ENCODE measurements at places on chromosomes 6 and 20.

DNA sequence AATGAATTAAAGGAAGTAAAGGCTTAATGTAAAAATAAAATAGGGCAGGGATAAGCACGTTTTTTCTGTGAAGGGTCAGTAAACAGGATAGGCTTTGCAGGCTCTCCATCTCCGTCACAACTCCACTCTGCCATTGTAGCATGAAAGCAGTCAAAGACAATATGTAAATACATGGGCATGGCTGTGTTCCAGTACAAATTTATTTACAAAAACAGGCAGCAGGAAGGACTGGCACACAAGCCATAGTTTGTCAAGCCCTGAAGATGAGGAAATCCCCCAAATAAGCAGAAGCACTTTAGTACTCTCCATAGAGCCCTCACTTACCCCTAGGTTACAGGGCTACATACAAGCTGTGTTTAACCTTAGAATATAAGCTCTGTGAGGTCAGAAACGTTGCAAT lies 8.9 kb upstream of the FBXO9 start:
- no peak for DNase-seq

- no peak for DNase-seq
Observed at GRCh38 chr6:150710236-150710635, 110.6 kb downstream of the PLEKHG1 start.

GRCh38 chr6:153167061-153167891 lies 36.2 kb upstream of the RGS17 start:
- no peak for DNase-seq

DNA sequence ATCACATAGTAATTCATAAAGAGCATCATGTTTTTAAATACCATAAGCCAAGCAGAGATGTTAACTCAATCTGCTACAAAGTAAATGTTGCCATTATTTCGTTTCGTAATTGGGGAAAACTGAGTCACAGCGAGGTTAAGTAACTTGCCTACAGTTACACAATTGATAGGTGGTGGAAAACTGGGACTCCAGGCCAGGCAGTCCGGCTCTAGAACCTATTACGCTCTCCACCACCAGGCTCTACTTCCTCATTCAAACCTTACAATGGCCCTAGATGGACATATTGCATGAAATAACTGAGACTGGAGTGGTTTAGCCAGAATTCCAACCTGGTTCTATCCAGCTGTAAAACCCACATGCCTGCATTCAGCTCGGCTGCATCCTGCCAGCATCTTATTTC lies 58.2 kb downstream of the LINC00237 start:
- no peak for DNase-seq

DNA sequence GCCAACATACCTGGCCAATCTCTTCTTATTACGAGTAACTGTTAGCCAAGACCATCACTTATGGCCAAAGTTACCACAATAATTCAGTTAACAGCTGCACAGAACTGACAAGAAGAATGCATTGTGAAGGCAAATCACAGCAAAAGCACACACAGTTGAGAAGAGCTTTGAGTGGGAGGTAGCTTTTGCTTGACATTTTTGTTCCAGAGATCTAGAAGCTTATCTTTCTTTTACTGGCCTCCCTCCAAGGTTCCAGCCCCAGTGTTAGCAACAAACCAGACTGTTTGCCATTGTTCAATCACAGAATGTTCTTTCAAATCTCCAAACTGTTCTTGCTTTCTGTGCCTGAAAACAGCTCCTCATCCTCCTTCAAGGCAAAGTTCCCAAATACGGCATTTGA lies 35.9 kb upstream of the IRAK1BP1 start:
- DNase-seq = no peak

DNA sequence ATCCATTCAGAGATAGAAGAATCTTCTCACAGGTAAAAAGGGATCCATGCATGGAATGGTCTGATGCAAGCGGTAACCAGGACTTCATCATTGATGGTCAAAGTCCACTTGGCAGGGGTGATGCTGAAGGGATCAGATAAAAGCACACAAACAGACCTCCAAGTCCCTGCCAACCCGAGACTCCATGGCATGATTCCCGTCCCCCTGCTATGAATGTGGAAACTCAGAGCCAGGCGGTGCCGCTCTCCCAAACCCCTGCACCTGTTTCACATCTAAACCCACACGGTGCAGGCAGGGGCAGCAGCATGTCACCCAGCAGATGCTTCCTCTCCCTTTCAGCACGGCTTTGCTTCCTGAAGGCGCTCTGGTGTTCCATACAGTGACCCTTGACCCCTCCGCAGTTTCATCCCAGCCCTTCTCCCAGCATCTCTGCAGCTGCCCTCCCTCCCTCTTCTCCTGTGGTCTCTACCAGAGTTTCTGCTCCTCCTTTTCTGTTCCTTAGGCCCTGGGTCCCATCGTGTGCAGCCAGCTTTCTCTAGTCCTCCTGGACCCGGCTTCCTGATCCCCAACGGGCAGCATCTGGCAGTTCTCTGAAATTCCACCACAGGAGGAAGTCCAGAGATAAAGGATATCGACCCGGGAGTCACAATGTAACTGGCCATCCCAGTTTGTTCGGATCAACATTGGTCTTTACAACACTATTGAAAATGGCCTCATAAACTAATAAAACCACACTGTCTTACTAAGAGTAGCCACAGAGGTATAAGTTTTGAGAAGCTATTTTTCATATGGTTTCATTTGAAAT lies 235.0 kb downstream of the TTLL2 start:
- DNase-seq = no peak

GRCh38 chr6:28734443-28734959 lies 189.3 kb downstream of the TRIM27 start:
- DNase-seq = no peak

GRCh38 chr6:158756977-158757752 lies 62.0 kb downstream of the EZR start:
- no peak for DNase-seq

GRCh38 chr6:10406556-10406955 lies 8.3 kb downstream of the TFAP2A start:
- DNase-seq = no peak

GRCh38 chr6:111173946-111174345 lies 86.6 kb downstream of the SLC16A10 start:
- no peak for DNase-seq

- no peak for DNase-seq
Observed at GRCh38 chr20:44336086-44336485, 757 bp upstream of the R3HDML start.

DNA sequence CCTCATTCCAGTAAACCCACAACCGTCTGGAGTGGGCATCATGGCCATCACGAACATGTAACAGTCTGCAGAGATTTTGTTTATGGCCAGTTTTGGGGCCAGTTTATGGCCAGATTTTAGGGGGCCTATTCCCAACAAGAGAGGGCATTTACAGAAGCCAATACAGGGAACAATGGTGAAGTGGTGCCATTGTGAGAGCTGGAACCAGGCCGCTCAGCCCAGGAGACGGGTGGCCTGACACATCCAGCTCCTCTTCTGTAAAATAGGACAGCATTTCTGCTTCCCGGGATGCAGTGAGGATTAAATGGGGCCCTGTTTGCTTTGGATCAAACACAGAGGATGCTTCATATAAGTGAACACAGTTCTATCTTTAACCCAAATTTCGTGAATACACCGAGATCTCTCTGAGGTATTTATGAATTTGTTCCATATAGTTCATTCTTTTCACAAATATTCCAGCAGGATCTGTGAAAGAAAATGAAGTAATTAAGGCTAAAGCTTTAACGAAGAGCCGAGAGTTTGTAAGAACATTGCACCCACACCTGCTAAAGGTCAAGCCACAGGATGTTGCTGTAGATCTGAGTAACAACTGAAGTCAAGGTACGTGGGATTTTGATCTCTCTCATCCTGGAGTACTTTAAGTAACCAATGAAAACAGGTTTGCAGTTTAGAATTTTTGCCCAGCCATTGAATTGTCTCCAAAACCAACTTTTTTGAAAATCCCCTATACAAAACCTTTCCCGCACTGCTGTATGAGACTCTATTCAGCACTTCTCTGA lies 14.5 kb upstream of the SIRPG start:
- DNase-seq = no peak

DNA sequence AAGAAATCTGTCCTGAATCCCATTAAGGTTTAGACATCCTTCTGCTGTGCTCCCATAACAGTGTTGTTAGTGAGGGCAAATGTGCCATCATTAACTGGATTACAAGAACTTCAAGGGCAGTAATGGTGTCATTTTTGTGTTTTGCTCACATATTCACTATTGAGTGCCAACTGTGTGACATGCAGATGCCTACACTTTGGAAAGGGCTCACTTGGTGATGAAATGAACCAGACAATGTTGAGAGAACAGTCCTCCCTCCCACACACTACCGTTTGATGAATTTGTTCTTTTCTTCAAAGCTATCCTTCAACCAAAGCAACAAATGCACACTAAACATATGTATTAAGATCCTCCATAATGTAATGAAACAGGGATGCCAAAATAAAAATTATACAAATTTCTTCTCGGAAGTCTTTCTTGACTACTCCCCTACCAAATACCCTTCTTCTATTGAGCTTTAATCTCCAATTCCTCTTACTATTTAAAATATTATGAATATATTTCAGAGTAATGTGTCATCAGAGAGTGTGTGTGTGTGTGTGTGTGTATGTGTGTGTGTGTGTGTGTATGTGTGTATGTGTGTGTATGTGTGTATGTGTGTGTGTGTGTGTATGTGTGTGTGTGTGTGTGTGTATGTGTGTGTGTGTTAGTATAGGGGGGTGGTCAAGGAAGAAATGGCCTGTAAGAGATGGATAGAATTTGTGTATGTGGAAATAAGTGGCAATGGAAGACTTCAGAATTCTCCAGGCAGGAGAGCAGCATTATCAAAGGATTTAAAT lies 92.3 kb upstream of the ENPP5 start:
- no peak for DNase-seq

- no peak for DNase-seq
Observed at GRCh38 chr20:13028673-13029072, 19.9 kb downstream of the SPTLC3 start.

GRCh38 chr6:53703047-53703446 lies 37.5 kb upstream of the KLHL31 start:
- DNase-seq = no peak

- no peak for DNase-seq
Observed at GRCh38 chr6:141700819-141701218, 431.9 kb upstream of the GJE1 start.

DNA sequence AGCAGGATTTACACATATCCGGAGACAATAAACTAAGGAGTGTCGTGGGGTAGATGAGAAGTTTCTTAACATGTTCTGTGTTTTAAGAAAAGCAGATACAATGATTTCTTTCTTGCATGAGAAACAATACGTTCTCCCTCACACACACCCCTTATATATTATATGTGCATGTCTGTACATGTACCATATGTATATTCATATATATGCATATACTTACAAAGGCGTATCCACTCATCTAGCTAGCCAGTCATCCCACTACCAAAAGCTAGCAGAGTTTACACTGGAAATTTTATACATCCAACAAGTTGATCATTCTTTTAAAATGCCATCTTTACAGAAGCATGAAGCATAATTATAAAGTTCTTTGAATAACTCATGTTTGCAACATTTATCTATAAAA lies 14.9 kb downstream of the ARG1 start:
- no peak for DNase-seq

GRCh38 chr6:165652766-165653165 lies 10.3 kb downstream of the PDE10A start:
- DNase-seq = no peak

GRCh38 chr6:36526066-36526465 lies 21.2 kb downstream of the STK38 start:
- no peak for DNase-seq

- DNase-seq = no peak
Observed at GRCh38 chr6:95723638-95724037, 146.3 kb downstream of the MANEA start.

DNA sequence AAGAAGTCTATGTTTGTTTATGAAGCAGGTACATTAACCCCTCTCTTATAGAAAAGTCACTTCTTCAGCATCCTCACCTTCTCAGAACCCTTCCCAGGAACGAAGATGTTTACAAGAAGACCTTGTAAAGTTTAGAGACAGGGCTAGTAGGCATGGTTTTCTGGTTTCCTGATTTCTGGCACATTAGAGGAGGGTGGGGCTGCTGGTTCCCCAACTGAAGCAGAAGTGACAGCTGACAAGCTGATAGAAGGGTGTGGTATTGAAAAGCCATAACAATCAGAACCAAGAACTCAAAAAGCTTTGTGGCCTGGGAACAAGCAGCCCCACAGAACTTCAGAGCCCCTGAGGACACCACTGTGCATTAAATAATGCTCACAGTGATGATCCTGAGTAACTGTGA lies 91.2 kb downstream of the RTN4IP1 start:
- DNase-seq = no peak

DNA sequence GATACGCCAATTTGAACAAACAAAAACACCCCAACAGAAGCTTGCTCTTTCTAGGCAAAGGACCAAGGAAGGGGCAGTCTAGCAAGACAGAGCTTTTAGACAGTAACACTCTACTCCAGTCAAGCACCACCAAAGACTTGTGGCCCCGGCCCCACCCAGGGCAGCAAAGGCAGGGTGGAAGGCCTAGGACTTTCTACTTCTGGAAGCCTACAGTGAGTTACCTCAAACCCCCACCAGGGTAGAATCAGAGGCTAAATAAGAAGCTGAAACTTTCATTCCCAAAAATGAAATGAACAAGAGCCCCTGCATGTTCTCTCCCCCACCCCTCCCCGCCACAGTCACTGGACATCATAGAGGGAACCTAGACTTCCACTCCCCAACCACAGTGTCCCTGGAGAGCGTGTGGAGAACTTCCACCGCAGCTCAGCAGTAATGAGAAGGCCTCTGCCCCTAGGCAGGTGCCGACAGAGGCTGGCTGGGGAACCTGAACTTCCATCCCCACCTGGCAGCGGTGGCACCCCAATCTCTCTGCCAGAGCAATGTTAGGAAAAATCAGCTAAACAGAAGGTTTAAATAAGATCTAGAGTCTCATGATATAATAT lies 40.0 kb downstream of the KATNA1 start:
- no peak for DNase-seq

GRCh38 chr6:17004269-17004668 lies 97.6 kb upstream of the STMND1 start:
- DNase-seq = no peak
